NCI-H2171 (cell line): ENCODE measurements at places on chromosomes 7 and 10.

GRCh38 chr10:8114741-8115617, 60.5 kb downstream of the GATA3 start:
- no peak for DNase-seq

GRCh38 chr7:33471636-33472242, 342.4 kb downstream of the BBS9 start:
- DNase-seq: no peak

DNA sequence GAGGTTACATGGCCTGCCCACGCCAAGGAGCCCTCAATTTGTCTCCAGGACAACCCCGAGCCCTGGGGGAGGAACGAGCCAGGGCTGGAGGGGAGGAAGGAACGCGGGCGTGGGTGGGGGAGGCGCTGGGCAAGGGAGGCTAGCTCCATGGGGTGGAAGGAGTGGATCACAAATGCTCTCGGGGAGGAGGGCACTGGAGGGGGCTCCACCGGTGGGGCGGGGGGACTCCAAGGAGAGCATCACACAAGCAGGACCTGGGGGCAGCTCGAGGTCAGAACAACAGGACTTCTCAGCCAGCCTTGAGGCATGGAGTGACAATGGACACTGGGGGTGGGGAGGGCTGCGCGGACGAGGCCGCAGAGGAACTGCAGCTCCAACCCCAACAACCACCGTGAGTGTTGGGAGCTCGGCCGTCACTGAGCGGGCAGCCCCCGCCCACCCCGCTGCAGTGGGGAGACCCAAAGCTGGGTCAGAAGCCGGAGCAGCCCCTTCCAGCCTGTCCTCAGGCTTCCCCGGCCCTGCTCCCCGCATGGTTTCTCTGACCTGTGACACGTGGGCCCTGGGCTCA, 41.1 kb downstream of the STK32C start:
- DNase-seq: no peak

- no peak for DNase-seq
Observed at GRCh38 chr7:129908181-129908580, 44.6 kb downstream of the UBE2H start.

GRCh38 chr7:19210893-19211413, 65.7 kb upstream of the FERD3L start:
- DNase-seq: no peak

DNA sequence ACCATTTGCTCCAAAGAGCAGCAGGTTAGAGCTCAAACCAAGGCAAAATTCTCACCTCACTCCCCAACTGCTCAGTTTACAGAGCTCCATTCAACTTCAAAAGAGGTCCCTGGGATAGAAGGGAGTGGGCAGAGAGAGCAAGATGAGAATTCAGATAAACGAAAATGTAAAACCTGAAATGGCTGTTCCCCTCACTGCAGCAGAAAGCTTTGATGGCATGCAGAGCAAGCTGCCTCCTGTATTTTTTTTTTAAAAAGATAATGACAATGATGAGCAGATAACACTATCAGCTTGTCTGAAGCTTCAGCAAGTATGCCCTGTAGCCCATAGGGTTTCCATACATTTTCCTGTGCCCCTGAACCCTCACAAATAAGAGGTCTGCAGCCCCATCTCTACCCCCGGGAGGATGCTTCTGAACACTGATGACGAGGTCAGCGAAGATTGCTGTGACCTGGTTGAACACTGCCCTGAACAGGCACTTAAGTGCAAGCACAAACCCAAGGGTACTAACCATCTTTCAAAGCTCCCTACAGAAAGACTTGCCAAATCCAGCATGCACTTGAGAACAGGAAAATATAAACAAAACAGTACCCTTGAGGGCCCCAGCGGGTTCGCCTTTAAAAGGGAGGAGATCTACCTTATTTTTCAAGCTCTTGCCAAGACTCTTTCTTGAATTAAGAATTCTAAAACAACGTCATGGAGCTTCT, 81.3 kb downstream of the GLI3 start:
- no peak for DNase-seq

- DNase-seq: no peak
Observed at GRCh38 chr10:97991871-97992270, 38.5 kb downstream of the CRTAC1 start.

DNA sequence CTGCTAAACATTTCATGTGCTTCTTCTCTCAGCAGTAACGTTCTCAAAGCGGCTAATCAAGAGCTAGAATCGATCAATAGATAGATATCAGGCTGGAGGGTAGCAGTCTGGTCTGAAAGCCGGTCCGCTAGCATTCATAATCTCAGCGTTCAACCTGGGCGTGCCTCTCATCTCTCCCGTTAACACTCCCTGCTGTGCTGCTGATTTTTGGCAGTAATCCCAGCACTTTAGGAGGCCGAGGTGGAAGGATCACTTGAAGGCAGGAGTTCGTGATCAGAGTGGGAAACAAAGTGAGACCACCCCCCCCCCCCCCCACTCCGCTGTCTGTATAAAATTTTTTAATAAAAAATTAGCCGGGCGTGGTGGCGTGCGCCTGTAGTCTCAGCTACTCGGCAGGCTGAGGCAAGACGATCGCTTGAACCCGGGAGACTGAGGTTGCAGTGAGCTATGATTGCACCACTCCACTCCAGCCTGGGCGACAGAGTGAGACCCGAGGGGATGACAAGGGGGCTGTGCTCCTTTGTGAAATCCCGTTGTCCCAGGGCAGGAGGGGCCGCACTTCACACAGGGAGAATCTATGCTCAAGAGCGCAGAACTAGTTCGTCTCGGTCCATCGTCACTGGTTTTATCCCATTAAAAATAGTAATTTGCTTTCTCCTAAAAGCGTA, 624 bp upstream of the CEP55 start:
- peak; percentile 46 for DNase-seq

GRCh38 chr7:43873300-43873699, 4.0 kb upstream of the MRPS24 start:
- DNase-seq: no peak

GRCh38 chr7:44106311-44107065, 2.3 kb downstream of the AEBP1 start:
- no peak for DNase-seq

GRCh38 chr7:15802425-15802824, 115.9 kb upstream of the MEOX2 start:
- no peak for DNase-seq

- no peak for DNase-seq
Observed at GRCh38 chr7:96408881-96409280, 87.0 kb upstream of the SLC25A13 start.

DNA sequence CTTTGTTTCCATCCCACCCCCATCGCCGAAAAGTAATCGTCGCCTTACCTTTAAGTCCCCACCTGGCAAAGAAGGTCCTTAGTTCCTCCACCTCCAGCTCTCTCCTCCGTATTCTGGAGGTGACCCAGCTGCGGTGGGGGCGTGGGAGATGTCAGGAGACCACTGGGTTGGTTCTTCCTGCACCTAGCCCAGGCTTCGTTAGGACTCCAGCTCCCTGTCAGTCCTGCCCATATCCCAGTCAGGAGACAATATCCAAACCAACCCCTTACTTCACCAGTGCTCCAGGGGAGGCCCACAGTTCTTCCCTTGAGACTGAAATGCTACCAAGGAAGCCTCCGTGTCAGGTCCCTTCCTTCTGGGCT, 693 bp downstream of the ADIRF start:
- DNase-seq: no peak
